Foreskin keratinocyte (primary cell): ENCODE measurements at places on chromosomes 12 and 14. TPM values are rescaled to one million over a fixed set of nuclear protein-coding genes. Genes with fewer than 3 reads are reported as not detected.
A peak's percentile ranks its signal among the peaks of the same experiment; 100 is the strongest.

DNA sequence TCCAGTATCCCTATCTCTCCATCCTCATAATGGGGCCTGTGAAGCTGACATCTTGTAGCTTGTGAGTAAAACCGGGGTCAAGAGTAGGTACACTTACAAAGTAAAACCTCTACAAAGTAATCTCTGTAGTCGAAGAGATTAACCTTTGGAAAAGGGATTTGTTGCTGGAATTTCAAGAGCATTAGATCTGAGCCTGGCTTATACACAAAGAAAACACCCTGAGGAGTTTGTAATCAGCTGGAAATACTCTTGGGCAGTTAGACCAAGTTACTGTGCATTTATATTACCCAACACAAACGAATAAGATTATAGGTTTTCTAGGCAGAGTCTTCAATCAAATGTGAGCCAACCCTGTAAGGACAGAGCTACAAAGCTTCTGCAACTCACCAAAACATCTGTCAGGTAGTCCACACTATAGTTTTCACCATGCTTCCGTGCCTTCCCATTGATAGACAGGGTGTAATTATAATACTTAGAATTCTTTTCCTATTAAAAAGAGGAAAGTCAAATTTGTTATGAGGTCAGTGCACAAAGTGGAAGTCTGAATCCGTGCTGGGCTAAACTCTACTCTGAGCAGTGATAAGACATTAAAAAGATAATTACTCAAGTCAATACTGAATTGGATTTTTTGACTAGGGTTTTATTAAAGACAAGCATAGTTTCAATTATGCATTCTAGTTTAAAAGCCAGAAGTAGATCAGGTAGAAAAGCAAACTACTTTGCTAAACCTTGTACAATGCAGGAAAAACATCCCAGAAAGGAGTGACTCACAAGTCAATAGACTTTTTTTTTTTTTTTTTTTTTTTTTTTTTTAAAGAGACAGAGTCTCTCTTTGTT, 14.6 kb downstream of the GNS start:
- DNase-seq, result no peak

The GPX2 gene
- 4.9 and 10.0 TPM in 2 replicates for polyA plus RNA-seq

The CCDC177 gene
- polyA plus RNA-seq, result not detected in 2 replicates

DNA sequence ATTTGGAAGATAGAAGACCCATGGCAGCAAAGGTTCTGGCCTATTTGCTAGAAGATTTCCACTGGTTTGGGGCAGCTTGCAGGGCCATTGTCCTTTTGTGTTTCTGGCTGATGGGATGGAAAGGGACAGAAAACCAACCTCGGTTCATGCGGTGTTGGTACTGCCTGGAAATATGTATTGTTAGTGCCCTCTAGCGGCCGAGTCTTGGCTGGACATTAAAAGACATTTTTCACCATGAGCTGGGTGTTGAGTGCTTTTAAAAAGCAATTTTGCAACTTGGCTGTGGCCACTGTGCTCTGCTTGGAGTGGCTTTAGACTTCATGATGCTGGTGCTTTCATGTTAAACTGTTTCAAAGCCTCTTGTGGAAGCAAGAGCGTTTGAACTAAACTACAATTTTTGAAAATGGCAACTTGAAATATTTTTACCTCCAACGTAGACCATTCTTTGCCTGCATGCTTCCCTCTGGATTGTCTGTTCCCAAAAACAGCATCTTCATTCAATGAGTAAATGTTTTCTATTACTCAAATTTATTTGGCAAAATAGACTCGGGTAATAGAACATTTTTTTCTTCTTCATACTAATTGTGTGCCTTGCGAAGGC, 102.7 kb upstream of the TBX5 start:
- peak; percentile 17 for DNase-seq

The NEUROD4 gene
- not detected in 2 replicates for polyA plus RNA-seq

DNA sequence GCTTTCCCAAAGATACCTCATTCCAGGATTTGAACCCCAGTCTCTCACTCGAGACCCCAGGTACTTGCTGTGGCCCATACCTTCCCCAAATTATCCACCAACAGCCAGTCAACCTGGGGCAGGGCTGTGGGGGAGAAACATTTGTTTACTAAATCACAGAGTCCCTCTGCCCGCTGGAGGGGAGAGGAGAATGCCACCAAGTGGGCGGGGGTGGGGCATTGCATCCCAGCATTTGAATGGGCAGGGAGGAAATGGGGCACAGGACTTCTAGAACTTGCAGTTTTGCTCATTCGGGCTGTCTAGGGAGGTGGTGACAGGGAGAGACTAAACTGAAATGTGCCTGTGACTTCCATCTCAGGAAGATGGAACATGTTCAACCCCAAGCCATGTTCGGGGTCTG, 10.9 kb upstream of the SERPINA9 start:
- DNase-seq, result no peak

The TSPAN9 gene
- polyA plus RNA-seq, result 16.2 and 19.0 TPM in 2 replicates

The TPPP2 gene
- not detected in 2 replicates for polyA plus RNA-seq

The KRT73 gene
- polyA plus RNA-seq, result not detected in 2 replicates

The VRTN gene
- polyA plus RNA-seq, result not detected in 2 replicates

GRCh38 chr14:61255968-61256367, 25.2 kb downstream of the TMEM30B start:
- DNase-seq, result no peak
